ENCODE measurements at places on chromosomes 6 and 20.

- DNase-seq: no peak
These were observed 134.1 kb downstream of the MTHFD1L start for GRCh38 chr6:150999576-150999975.

- no peak for DNase-seq
These were observed 57.9 kb upstream of the EMILIN3 start for GRCh38 chr20:41424546-41424945.

GRCh38 chr20:20039752-20040387 is 12.4 kb downstream of the CRNKL1 start:
- no peak for DNase-seq

DNA sequence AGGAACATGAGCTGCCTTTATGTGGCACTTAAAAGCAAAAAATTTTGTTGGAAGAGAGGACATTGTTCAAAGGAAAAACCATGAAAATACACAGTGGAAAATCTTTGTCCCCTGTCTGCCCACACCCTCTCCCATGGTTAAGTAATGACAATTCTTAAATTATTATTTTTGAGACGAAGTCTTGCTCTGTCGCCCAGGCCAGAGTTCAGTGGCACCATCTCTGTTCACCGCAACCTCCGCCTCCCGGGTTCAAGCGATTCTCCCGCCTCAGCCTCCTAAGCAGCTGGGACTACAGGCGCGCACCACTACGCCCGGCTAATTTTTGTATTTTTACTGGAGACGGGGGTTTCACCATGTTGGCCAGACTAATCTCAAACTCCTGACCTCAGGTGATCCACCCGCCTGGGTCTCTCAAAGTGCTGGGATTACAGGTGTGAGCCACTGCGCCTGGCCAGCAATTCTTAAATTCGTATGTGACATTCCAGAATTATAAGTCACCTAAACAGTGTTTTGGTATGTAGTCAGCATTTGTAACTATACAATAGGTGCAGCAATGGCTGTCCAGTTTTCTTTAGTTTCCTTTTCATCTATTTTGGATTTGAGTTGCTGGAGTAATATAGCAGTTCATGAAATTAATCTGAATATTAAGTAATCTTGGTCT is 636 bp upstream of the SSR1 start:
- DNase-seq: no peak

DNA sequence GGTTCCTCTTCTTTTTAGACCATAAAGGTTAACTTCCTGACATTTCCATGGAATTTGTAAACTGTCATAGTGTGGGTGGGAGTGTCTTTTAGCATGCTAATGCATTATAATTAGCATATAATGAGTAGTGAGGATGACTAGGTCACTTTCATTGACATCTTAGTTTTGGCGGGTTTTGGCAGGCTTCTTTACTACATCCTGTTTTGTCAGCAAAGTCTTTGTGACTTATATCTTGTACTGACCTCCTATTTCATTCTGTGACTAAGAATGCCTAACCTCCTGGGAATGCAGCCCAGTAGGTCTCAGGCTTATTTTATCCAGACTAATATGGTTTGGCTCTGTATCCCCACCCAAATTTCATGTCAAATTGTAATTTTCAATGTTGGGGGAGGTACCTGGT is 149.6 kb upstream of the SYNCRIP start:
- DNase-seq: no peak

DNA sequence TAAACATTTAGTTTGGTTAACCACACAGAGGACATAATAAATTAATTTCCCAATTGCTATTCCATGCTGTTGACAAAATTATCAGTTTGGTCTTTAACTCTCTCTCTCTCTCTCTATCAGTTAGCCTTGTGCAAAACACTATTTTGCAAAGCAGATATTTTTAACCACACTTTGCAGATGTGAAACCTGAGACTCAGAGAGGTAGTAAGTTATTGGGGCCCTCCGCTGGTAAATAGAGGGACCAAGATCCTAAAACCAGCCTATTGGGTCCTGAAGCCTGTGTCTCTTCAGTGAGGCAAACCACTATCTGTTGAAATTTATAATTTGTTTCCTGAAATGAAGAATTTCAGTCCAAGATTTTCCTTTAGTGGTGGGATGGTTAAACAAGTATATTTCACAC is 231.0 kb downstream of the SOD2 start:
- DNase-seq: peak; percentile 86

DNA sequence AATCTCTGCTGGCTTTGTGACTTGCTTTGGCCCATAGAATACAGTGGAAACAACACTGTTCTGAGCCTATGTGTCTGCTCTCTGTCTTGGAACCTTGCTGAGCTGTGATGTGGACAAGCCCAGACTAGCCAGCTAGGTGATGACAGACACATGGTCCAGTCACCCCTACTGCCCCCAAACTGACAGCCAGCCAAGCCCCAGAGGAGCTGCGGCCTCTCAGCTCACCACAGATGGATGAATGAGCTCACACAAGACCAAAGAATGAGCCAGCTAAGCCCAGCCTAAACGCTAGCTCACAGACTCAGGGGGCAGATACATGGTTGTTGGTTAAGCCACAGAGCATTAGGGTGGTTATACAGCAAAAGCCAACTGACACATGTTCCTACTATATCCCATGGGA is 4.1 kb downstream of the AARS2 start:
- no peak for DNase-seq

- DNase-seq: peak; percentile 10
These were observed 534.2 kb downstream of the HACE1 start for GRCh38 chr6:104325341-104326172.

DNA sequence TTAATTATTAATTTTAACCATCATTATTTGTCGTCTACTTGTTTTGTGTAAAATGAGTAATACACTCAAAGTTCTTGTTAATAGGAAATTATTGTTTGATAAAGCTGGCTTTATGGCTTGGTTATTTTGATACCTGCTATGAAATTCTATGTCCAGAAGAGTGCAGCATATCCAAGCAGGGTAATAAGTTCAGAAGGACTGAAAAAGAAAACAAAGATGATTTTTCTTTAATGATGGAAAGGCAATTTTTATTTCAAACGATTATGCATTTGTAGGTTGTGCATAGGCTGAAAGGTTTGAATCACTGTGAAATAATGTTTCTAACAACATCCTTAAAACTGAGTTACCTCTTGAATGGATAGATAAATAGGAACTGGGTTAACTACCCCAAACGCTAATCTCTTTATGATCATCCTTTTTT is 1.4 kb upstream of the MAN1A1 start:
- peak; percentile 75 for DNase-seq

DNA sequence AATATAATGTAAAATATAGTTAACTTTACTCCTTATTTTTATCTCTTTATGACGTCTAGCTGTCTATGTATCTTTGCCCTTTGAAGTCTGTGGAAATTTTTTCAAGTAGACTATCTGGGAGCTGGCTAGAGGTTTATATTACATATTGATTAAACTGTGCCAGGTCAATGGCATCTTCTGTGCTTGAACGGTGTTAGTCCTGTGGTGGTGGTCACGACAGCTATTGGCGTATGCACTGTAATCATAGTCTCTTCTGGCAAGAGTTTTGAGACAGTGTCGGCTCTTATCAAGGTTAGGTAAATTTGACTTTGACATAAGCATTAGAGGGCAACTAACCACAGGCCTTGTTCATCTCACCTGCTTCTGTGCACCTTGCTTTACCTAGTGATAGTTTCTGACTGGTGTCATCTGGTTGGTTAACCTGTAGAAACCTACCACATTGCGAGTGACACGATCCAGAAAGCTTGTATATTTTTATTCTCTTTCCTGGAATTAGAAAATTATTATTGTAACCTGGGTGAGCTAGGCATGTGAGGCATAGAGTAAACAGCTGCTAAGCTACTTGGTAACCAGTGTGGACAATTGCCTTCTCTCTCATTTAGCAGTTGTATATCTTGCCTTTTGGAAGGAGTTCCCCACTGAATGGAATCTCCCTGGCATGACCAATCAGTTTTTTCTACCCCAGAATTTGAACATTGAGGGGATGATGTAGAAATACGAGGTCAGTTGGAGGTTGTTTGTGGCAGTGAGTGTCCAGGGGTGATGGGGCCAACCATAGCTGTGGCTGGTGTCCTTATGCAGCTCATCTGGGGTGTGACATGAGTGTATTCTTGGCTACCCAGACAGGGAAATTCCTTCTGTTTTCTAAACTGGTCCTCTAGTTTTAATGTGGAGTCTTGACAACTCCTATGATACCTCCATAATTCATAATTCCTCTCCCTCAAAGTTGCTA is 45.9 kb downstream of the SH3BGRL2 start:
- DNase-seq: no peak

GRCh38 chr6:135941275-135942025 is 89.9 kb downstream of the PDE7B start:
- no peak for DNase-seq

DNA sequence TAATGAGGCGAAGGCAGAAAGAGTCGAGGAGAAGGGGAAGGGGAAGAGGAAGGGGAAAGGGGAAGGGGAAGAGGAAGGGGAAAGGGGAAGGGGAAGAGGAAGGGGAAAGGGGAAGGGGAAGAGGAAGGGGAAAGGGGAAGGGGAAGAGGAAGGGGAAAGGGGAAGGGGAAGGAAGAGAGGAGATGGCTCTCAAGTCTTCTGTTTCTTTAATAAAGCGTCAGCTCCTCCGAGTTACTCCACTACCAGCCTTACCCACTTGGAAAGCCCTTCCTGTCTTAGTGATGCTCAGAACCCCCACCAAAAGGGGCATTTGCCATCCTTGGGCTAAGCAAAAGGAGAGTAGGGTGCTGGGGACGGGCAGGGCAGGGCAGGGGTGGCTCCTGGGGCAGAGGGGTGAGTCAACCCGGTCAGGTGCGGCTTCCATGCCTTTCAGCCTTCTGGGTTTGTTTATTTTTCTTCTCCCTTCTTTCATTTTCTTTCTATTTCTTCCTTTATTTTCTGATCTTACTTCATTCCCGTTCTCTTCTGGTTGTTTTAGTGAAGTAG is 476 bp upstream of the CLIC5 start:
- DNase-seq: no peak

DNA sequence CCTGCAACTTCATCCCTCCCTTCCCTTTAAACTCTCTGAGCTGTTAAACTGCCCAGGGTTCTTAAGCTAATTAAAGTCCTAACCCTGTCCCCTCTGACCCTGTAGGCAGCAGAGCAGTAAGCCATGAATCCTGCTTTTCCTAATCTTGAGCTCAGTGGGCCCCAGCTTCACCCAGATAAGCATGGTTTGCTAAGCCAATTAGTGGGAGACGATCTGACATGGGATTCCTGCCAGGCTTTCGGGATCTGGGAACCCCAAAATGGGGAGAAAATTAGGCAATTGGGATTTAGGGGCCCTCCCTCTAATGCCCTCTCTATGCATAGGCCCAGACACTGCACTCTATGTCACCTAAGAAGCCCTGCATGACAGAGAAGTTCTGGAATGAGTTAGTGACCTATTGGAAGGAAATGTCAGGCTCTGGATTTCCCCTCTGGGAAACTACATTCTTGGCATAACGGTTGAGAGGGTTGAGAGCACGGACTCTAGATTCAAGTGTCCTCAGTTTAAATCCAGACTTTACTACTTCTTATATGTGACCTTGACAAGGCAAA is 4.6 kb downstream of the XKR7 start:
- DNase-seq: no peak

- DNase-seq: no peak
These were observed 344.6 kb downstream of the MMUT start for GRCh38 chr6:49118478-49118877.

GRCh38 chr6:42313038-42313437 is 95.4 kb upstream of the MRPS10 start:
- no peak for DNase-seq

- no peak for DNase-seq
These were observed 50.9 kb downstream of the COL12A1 start for GRCh38 chr6:75154973-75155372.

GRCh38 chr20:42836339-42836738 is 353.4 kb downstream of the PTPRT start:
- DNase-seq: no peak

DNA sequence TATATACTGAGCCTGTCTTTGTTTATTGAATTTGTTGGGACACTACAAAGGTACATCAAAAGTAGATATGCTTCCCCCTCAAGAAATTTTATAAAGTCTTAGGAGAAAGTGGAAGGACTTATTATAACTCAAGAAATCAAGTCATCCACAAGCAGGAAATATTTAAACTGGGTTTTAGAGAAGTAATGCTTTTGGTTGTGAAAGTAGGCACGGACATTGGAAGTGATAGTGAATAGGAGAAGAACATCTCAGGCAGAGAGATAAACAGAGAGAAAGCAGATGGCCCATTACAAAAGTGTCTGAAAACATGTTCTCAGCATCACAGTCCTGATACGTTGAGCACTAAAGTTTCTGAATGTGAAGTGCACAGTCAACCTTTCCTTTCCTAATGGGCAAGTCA is 415.6 kb upstream of the RNF217 start:
- no peak for DNase-seq

GRCh38 chr6:43378631-43379030 is 9.2 kb upstream of the ZNF318 start:
- DNase-seq: no peak

DNA sequence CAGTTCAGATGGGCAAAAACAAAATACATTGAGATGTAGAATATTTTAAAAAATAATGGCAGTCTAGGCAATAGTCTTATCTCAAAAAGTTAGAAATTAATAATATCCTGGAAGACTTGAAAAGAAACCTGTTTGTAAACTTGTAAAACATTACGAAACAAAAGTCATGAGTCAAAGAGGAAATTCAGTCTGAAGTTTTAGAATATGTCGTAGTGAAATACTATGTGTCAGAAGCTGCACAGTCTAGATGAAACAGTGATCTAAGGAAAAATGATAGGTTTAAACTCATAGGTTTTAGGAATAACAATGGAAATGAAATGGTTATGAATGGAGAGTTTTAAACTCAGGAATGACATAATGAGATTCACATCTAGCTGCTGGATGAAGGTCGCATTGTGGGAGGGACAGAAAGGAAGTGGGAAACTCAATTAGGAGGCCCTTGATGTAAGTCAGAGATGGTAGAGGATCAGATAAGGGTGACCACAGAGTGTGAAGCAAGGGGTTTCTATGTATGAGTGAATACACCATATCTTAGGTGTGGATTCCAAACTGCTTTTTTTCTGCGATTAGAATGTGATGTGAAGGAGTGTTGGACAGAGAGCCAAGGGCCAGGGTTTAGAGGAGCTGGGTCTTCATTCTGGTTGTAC is 2.8 kb downstream of the SNRPB2 start:
- no peak for DNase-seq

DNA sequence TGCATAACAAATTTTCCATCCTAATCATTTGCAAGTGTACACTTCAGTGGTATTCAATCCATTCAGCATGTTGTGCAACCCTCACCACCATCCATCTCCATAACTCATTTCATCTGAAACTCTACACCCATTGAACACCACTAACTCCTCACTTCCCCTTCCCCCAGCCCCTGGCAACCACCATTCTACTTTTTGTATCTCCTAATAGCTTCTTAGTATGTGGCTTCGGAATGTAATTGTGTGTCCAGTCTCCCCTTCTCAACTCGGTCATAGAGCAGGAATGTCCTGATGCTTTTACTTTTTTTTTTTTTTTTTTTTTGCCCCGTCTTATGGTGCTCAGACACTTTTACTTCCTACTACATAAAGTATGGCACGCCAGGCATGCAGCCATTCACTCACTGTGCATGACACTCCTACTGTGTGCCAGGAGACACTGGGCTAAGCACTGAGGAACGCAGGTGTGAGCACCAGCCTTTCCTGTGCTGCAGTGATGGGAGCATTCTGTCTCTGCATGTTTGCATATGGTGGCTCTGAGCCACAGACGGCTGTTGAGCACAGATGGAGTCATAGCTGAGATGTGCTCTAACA is 15.3 kb downstream of the HCK start:
- peak; percentile 11 for DNase-seq
